Activated naive CD8-positive, alpha-beta T cell treated with anti-CD3 and anti-CD28 coated beads, Interleukin-2, amount 10 ng/mL, durations not matched to agents 7 days and 5 days (primary cell): ENCODE measurements at places on chromosomes 7 and 10. TPM values are rescaled to one million over a fixed set of nuclear protein-coding genes. Genes with fewer than 3 reads are reported as not detected.

- no peak for DNase-seq
Observed at GRCh38 chr7:83872501-83872900, 223.6 kb upstream of the SEMA3E start.

DNA sequence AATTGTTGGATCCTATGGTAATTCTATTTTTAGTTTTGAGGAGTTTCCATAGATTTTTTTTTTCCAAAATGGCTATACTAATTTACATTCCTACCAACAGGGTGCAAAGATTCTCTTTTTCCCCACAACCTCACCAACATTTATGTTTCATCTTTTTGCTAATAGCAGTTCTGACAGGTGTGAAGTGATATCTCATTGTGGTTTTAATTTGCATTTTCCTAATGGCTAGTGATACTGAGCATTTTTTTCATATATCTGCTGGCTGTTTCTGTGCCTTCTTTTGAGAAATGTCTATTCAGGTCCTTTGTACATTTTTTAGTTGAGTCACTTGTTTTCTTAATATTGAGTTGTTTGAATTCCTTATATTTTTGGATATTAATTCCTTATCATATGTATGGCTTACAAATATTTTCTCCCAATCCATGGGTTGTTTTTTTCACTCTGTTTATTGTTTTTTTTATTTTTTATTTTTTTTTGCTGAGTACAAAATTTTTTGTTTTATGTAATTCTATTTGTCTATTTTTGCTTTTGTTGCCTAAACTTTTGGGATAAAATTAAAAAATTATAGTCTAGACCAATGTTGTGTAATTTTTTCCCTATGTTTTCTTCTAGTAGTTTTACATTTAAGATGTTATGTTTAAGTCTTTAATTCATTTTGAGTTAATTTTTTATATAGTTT, 205.9 kb upstream of the ADCY1 start:
- no peak for DNase-seq

GRCh38 chr7:81025360-81025759, 106.5 kb upstream of the SEMA3C start:
- no peak for DNase-seq

DNA sequence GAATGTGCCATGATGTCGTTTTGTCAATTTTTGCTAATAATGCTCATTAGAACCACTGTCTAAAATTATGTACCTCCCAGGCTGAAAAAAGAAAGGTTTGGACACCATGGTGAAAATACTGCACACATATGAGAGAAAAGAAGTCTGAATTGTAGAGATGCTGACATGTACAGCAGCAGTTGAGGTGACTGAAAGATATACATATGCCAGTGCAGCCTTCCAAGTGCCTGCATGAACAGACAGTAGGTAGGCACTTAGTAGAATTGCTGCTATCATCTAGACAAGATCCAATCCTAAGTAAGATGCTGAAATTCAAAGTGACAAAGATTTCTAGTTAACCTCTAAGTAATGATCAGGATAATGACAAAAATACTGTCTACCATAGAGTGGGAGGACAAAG, 86.9 kb downstream of the SLC13A1 start:
- DNase-seq, result no peak

- DNase-seq, result no peak
Observed at GRCh38 chr7:133165001-133165400, 83.1 kb upstream of the CHCHD3 start.

DNA sequence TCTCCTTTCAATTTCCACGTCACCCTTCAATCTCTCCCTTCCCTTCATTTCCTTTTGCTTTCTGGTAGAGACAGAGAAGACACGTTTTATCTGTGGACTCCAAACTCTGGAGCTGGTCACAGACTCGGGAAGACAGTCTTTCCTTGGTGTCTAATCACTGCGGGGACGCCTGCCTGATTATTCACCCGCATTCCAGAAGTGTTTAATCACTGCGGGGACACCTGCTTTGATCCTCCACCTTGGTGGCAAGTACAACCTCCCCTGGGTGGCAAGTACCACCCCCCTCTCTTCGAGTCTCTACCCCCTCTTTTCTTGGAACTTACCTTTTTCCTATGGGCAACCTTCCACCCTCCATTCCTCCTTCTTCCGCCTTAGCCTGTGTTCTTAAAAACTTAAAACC, 15.3 kb upstream of the LRRC61 start:
- no peak for DNase-seq

GRCh38 chr10:132606031-132606491, 68.5 kb downstream of the INPP5A start:
- DNase-seq, result no peak

- no peak for DNase-seq
Observed at GRCh38 chr7:66964411-66964810, 31.0 kb downstream of the SBDS start.

GRCh38 chr10:71031603-71032002, 143.2 kb upstream of the PCBD1 start:
- DNase-seq, result no peak

DNA sequence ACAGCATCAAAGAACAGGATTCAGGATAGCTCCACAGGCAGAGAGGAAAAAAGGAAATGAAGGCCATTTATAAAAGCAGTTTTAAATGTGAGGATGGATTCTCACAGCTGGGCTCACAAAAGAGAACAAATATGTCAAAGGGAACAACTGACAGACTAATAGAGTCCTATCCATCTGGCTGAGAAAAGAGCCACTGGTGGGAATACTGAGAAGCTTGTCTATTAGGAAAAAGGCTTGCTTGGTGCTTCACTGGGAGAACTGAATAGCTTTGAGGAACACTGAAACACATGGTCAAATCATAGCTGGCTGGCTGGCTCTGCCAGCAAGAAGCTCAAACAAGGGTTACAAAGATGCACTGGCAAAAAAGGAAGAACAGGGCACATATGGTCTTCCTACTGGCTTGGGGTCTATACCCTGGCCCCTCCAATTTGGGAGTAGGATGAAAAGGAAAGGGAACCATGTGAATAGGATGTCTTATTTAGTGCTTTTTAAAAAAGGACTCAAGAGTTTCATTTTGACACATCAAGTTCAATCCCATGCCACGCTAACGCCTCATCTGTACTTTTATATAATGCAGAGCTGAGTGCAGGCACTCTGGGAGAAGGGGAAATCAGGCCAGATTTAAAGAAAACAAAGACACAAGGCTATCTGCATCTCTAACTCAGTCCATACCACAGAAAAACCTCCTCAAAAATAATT, 44.8 kb upstream of the KCNIP2 start:
- DNase-seq, result no peak

GRCh38 chr7:105268056-105268455, 120.7 kb downstream of the SRPK2 start:
- DNase-seq, result no peak

- no peak for DNase-seq
Observed at GRCh38 chr7:27842851-27843250, 102.9 kb downstream of the TAX1BP1 start.

The GPR141 gene
- total RNA-seq, result not detected

The CLDN15 gene
- total RNA-seq, result 30.1 TPM

The THSD7A gene
- total RNA-seq, result not detected

The ANK3 gene
- total RNA-seq, result 4.8 TPM

The ZNF853 gene
- 4.9 TPM for total RNA-seq

The NCF1 gene
- total RNA-seq, result 3.8 TPM
